ENCODE measurements at places on chromosomes 4 and X. TPM values are rescaled to one million over a fixed set of nuclear protein-coding genes. Genes with fewer than 3 reads are reported as not detected.

DNA sequence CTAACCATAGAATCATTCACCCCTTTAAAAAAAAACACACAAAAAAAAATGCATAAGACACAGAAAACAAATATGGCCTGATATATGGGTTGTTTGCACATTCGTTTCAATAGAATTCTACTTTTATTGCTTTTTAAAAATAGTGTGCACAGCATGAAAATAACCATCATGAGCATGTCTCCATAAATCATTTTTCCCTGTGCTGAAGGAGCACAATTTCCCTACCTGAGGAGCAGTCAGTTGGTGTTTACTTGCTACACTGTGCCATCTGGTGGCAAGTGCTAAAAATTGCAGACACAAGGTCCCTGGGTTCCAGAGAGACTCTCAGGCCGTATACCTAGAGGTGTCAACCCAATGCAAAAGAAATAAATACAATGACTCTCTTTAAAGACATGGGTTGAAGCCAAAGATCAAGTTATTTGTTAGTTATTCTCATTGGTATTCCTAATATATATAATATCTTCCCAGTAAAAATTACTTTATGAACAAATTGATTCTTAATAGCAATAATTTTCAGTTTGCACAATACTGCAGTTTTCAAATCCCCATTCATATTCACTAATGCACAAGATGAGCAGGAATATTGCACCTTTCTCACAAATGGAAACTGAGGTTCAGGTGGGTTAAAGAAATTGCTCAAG, 551.4 kb downstream of the IQCM start:
- no peaks in the 10 kb centered on the region for H3K4me1 ChIP-seq
- no peaks in the 10 kb centered on the region for H3K36me3 ChIP-seq
- H3K27ac ChIP-seq = no peak overlapping the region
- peak; percentile 31 for DNase-seq
- no peaks in the 10 kb centered on the region for H3K27me3 ChIP-seq

DNA sequence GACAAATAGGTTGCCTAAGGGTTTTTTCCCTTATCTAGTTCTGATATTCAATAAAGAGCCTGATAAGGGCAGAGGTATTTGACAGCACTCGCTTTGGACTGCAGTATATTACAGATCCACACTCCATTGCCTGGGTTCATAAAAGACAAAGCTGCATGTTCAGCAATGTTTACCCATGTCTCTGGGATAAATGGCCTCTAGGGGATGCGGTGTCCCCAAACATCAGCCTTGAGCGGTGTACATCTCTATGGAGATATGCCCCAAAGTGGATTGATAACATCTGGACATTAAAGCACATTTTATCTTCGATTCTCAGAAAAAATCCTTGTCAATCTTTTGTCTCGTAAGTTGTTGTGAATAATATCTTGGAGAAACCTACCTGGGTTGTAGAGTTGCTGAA, 660.8 kb upstream of the AADAT start:
- no peak overlapping the region for H3K4me3 ChIP-seq
- H3K27me3 ChIP-seq = no peaks in the 10 kb centered on the region
- H3K27ac ChIP-seq = no peak overlapping the region
- DNase-seq = no peak
- H3K4me1 ChIP-seq = no peaks in the 10 kb centered on the region

DNA sequence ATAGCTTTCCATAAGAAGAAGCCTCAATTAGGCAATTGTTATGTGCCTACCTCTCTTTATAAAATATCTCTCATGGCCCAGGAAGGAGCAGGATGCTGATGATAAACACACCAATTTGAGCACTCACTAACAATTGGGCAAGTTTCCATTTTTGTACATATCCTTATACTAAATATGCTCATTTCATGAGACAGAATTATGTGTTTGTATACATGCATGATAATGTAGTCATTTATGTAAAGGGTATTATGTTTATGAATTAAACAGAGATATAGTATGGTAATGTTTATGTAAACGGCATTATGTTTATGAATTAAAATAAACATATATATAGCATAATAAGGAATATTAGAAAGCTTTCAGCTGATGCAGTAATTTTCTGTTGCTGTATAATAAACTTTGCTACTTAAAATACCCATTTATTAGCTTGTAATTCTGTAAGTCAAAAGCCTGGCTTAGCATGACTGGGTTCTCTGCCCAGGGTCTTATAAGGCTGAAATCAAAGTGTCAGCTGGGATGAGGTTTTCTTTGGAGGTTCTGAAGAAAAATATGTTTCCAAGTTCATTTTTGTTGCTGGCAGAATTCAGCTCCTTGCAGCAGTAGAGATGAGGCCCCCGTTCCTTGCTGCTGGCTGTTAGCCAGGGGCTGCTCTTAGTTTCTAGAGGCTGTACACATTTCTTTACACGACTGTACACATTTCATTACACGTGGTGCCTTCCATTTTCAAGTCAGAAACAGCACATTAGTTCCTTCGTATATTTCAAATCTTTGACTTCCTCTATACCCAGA, 89.0 kb downstream of the GLRA2 start:
- DNase-seq = no peak
- H3K27ac ChIP-seq = no peak overlapping the region
- H3K4me3 ChIP-seq = no peak overlapping the region
- no peaks in the 10 kb centered on the region for H3K4me1 ChIP-seq
- no peaks in the 10 kb centered on the region for H3K36me3 ChIP-seq

Gene LIMCH1
- total RNA-seq = not detected

Gene RNF212
- 2.0 TPM for total RNA-seq

Gene TLR2
- total RNA-seq = 1.4 TPM

DNA sequence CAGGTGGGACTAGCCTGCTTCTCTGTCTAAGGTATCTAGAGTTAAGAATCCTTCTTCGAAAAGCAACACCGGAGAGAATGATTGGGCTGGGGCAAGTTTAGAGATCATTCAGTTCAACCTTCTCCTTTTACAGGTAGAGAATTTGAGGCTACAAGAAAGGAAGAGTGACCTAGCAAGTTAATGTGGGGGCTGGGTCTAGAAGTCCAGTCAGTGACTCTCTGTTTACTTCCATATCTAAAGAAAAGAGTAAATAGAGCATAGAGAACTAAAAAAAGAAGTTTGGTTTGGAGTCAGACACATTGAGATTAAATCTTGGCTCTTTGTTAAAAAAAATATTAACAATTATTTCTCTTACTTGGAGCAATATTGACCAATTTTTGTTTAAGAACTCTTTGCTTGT, 64.1 kb upstream of the NPNT start:
- H3K27me3 ChIP-seq = no peaks in the 10 kb centered on the region
- no peak overlapping the region for H3K4me3 ChIP-seq
- H3K36me3 ChIP-seq = peaks cover 6% of the 10 kb centered on the region
- H3K4me1 ChIP-seq = no peaks in the 10 kb centered on the region
- no peak for DNase-seq

DNA sequence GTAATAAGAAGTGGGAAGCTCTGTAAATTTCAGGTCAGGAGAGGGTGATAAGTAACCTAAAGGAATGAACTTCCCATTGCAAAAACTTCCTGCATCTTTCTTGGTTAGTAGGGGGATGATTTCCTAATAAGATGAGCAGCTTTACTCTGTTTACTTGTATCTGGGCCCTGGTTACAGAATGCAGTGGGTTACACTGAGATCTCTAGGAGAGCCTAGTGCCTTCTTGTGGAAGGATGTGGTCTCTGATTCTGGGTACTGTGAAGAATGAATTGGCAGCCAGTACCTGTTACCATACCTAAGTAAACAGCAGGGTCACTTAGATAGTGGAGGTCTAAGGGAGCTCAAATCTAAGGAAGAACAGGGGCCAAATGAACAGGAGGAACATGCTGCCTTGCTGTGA, 320.6 kb downstream of the ARHGAP10 start:
- H3K4me3 ChIP-seq = peak overlapping the region; percentile 52
- peak; percentile 79 for DNase-seq
- H3K27me3 ChIP-seq = no peaks in the 10 kb centered on the region
- H3K27ac ChIP-seq = peak overlapping the region; percentile 88
- H3K36me3 ChIP-seq = peaks cover 20% of the 10 kb centered on the region
- H3K4me1 ChIP-seq = peaks cover 67% of the 10 kb centered on the region

Gene TLR3
- total RNA-seq = 0.70 TPM

DNA sequence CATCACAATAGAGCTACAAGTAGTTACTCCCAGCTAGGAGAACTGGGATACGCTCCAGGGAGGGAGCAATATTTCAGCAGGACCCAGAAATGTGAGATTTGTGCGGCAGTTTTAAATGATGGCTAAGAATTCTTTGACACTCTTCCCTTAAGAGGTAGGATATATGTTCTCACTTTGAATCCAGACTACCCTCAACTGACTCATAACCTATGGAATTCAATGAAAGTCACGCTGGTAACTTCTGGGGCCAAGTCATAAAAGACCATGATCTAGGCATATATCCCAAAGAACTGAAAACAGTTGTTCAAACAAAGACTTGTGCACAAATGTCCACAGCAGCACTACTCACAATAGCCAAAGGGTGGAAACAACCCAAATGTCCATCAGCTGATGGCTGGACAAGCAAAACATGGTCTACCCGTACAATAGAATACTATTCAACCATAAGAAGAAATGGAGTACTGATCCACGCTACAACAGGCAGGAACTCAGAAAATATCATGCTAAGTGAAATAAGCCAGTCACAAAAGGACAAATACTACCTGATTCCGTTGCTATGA, 10.5 kb downstream of the CD99L2 start:
- H3K4me3 ChIP-seq = no peak overlapping the region
- no peaks in the 10 kb centered on the region for H3K36me3 ChIP-seq
- no peak overlapping the region for H3K27ac ChIP-seq
- H3K27me3 ChIP-seq = no peaks in the 10 kb centered on the region

- no peak overlapping the region for H3K4me3 ChIP-seq
- no peak overlapping the region for H3K27ac ChIP-seq
- no peak for DNase-seq
- peaks cover 3% of the 10 kb centered on the region for H3K4me1 ChIP-seq
- H3K27me3 ChIP-seq = no peaks in the 10 kb centered on the region
- H3K36me3 ChIP-seq = no peaks in the 10 kb centered on the region
Observed at GRCh38 chr4:88831031-88831430, 133.4 kb upstream of the NAP1L5 start.

Gene IL2RG
- total RNA-seq = 348 TPM

Gene ARHGAP36
- not detected for total RNA-seq

DNA sequence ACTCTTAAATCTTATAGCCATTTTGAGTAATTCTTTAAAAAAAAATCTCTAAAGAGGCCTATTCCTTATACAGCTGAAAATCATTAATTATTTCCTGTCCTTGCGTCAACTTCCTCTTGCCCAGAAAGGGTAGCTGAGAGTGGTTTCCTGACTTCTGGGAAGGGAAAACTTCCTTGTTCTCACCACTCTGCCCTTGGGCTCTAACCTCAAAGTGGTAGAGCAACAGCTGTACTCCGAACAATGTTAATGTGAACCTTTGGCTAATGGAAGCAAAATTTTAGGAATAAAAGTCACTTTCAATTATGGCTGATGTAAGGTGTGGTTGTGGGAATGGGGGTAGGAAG, 15.3 kb downstream of the KLHL2 start:
- peaks cover 69% of the 10 kb centered on the region for H3K36me3 ChIP-seq
- peaks cover 45% of the 10 kb centered on the region for H3K4me1 ChIP-seq
- no peaks in the 10 kb centered on the region for H3K27me3 ChIP-seq
- DNase-seq = no peak

DNA sequence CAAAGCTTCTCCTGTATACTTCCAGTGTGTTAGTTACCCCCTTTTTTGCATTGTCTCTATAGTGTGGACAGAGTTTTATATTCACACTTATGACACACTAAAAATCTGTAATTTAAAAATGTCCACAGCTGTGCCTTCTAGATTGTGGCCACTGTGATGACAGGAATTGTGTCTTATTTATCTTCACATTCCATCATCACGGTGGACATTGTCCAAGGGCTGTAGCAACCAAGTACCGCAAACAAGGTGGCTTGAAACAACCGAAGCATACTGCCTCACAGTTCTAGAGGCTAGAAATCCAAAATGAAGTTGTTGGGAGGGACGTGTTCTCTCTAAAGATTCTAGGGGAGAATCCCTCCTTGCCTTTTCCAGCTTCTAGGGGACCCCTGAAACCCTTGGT, 32.3 kb downstream of the CHRNA9 start:
- no peaks in the 10 kb centered on the region for H3K27me3 ChIP-seq
- H3K27ac ChIP-seq = no peak overlapping the region
- H3K36me3 ChIP-seq = no peaks in the 10 kb centered on the region

DNA sequence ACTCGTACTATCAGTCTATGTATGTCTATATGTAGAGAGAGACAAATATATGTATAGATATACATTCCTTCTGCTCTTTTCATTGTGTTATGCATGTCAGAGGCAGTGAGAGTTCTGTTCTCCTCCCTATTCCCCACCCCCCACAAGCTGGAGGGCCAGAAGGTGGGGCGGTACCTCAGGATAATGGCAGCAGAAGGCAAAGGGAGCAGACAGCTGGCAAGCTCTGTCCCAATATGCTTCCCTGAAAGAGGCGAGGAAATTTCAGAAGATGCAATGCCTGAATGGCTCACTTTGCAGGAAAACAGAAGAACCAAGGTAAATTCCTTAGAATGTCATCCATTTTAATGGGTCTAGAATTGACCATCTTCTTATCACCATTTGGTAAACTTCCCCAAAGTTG, 114.4 kb downstream of the NAA11 start:
- no peaks in the 10 kb centered on the region for H3K4me1 ChIP-seq
- no peak overlapping the region for H3K4me3 ChIP-seq
- no peak overlapping the region for H3K27ac ChIP-seq
- no peaks in the 10 kb centered on the region for H3K36me3 ChIP-seq
- DNase-seq = no peak

- H3K27ac ChIP-seq = no peak overlapping the region
- peaks cover 26% of the 10 kb centered on the region for H3K4me1 ChIP-seq
- DNase-seq = peak; percentile 75
- peaks cover 39% of the 10 kb centered on the region for H3K27me3 ChIP-seq
- peak overlapping the region; percentile 65 for H3K4me3 ChIP-seq
Observed at GRCh38 chr4:54233697-54234496, 4.8 kb downstream of the PDGFRA start.

Gene GPR34
- 1.1 TPM for total RNA-seq

DNA sequence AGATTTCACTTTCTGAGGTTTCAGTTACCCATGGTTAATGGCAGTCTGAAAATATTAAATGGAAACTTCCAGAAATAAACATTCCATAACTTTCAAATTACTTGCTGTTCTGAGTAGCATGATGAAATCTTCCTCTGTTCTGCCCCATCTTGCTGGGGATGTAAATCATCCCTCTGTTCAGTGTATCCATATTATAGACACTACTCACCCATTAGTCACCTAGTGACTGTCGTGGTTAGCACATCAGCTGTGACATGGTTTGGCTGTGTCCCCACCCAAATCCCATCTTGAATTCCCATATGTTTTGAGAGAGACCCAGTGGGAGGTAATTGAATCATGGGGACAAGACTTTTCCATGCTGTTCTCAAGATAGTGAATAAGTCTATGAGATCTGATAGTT, 125.5 kb upstream of the GIMD1 start:
- no peaks in the 10 kb centered on the region for H3K4me1 ChIP-seq
- DNase-seq = no peak
- H3K36me3 ChIP-seq = no peaks in the 10 kb centered on the region

Gene POU3F4
- total RNA-seq = not detected

- no peaks in the 10 kb centered on the region for H3K27me3 ChIP-seq
- no peak for DNase-seq
- no peaks in the 10 kb centered on the region for H3K36me3 ChIP-seq
- H3K27ac ChIP-seq = no peak overlapping the region
- H3K4me3 ChIP-seq = no peak overlapping the region
Observed at GRCh38 chrX:67563469-67564448, 19.9 kb downstream of the AR start.

Data from activated CD8-positive, alpha-beta T cell treated with anti-CD3 and anti-CD28 coated beads, Interleukin-2, amount 10 ng/mL, durations not matched to agents 7 days and 5 days (primary cell).